GM04504 (cell line): ENCODE measurements at places on chromosomes 11 and 22.

DNA sequence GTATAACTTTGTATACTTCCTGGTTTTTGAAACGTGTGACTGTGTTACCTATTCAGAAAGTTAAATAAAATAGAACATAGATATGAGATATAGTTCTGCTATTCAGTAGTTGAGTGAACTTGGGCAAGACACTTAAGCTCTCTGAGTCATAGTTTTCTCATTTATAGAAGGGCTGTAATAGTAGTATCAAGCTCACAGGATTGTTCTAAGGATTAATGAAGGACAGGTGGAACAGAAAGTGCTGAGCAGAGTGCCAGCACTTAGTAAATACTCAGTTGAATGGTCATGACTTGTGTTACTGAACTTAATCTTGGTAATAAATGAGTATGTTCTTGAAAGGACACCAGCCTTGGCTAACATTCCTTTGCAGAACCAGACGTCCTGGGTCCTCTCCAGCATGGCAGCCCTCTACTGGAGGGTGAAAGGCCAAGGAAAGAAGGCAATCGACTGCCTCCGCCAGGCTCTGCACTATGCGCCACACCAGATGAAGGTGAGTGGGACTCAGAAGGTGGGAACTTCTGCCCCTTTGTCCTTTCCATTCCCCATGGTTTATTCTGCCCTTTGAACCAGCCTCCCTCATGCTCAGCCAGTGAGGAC, 131.2 kb downstream of the TTC17 start:
- DNase-seq, result no peak

GRCh38 chr22:27641049-27641795, 160.3 kb downstream of the MN1 start:
- DNase-seq, result no peak

DNA sequence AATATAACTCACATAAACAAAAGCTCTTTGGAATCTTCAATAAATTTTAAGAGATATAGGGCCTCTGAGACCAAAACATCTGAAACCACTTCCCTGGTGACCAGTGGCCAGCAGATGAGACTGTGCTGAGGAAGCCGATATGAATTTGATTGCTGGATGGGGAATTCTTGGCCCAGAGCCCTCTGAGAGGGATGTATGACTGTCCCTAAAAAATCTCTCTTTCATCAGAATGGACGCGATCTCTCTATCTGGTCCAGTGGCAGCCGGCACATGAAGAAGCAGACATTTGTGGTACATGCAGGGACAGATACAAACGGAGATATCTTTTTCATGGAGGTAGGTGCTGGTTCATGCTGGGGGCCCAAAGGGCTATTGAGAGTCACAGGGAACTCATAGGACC, 37.5 kb downstream of the MYBPC3 start:
- peak; percentile 61 for DNase-seq

DNA sequence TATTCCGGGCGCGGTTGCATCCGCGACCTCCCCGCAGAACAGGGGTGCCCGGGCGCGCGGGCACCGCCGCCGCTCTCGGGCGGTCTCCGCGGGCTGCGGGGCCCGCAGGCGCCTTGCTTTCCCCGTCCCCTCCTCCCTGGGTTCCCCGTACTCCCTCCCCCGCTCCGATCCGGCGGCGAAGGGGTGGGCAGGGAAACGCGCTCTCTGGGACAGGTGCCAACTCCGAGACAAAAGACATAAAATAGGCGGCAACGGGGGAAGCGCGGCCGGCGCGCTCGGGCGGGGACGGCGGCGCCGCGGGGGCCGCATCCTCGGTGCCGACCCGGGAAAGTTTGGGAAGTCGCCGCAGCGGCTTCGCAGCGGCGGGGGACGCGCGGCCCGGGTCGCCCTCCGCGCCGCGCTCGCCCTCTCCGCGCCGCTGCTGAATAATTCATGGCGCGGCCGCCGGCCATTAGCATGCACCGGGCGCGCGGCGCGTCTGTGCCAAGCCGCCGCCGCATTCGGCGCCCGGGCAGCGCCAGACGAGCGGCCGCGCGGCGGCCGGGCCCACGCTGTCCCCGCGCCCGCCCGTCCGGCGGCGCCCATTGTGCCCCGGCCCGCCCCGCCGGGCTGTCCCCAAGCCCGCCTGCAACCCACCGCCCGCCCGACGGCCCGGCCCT, 78.7 kb upstream of the PPARA start:
- DNase-seq, result peak; percentile 96

- no peak for DNase-seq
Observed at GRCh38 chr11:74566146-74566960, 26.0 kb upstream of the POLD3 start.

DNA sequence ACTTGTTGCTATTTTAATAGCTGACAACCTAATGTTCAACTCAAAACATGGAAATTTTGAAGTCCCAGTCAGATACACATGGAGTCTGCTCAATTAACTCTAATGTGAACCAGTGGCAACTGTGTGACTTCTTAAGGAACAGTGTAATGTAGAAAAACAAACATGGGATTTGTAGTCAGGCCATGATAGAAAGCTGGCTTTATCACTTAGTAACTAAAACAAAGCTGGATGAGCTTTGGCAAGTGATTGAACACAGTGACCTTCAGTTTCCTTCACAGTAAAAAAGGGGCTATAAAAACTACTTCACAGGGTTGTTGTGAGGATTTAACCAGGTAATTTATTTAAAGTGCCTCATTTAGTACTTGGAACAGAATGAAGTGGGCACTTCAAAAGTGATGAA, 62.6 kb downstream of the PRCP start:
- DNase-seq, result no peak

DNA sequence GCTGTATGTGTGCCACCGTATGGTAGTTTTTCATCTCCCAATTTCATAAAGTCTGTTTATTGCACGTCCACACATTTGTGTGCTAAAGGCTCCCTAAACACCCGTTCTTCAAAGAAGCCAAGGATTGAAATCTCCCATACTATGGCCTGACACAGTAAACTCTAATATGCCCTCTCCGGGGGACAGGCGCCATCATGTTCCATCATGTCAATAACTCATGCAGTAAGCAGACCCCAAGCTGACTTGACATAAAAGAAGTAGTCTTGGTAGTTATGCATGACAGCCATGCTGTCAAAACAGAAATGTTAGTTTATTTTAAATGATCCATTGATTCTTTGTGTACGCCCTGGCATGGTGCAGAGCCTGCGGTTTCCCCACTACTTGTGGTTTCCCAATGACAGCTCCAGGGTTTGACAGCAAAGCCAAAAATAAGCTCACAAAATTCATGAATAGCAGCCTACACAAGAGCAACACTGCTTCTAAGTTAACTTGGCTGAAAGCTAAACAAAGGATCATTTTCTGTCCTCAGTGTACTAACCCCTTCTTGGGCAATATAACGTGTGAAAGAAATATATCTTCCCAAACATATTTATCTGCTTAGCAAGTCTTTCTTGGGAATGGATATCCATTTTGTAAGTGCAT, 56.5 kb upstream of the CABP7 start:
- no peak for DNase-seq

DNA sequence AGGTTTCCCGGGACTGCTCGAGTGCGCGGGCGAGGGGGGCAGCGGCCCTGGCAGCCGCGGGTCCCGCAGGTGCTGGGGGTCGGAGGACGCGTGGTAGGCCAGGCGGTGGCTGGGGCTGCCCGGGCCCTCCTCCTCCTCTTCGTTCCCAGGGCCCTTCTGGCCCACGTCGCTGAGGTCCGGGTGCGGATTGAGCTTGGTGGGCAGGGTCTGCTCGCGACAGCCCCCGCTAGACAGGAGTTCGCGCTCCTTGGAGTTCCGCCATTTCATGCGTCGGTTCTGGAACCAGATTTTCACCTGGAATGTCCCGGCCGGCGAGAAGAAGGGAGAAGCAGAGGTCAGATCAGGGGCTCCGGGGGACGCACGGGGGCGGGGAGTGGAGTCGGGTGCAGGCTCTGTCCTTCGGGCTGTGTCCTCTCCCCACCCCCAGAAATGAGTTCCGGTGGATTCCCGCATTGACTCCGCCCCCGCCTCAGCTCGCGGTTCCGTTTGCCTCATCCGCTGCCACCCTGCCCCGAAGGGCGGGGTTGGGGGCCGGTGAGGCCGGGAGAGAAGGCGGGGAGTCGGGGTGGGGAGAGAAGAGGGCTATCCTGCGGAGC, 3.9 kb downstream of the DBX1 start:
- no peak for DNase-seq

DNA sequence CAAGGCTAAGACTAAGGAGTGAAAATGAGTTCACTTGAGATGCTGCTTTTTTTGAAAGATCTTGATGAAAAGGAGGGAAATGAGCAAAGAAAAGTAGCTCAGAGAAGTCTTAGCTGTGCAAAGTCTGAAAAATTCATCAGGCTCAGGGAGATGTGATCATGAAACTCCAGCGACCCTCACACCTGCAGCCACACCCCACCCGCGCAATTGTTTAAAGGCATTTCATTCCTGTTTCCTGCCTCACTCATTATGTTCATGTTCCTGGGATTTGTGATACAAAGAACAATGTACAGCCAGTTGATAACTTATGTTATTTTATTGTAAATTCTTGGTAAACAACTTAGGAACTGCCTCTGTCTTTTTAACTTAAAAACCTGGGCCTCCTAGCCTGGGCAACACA, 8.7 kb upstream of the GSTP1 start:
- DNase-seq, result no peak

DNA sequence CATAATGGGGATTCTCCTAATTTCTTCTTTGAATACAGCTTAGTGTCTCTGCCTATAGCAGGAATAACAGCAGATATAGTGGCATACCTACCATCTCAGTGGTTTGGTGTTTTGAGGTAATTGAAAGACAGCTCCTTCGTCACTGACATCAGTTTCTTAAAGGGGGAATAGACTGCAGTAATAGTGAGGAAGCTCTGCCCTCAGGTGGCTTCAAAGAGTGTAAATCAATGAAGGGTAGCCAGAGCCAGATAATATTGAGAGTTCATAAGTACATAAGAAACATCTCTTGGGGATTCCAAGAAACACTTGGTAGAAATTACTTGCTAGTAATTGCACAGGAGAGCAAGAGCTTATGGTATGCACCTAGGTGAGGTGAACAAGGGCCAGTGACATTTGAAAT, 4.4 kb downstream of the OR6M1 start:
- no peak for DNase-seq

GRCh38 chr11:70203751-70204465, 812 bp downstream of the FADD start:
- peak; percentile 72 for DNase-seq

- DNase-seq, result no peak
Observed at GRCh38 chr11:116219171-116219635, 553.6 kb downstream of the BUD13 start.

GRCh38 chr11:97963528-97964331, 1057.0 kb upstream of the CNTN5 start:
- DNase-seq, result no peak

GRCh38 chr22:46072981-46073682, 77.2 kb upstream of the PPARA start:
- DNase-seq, result no peak

DNA sequence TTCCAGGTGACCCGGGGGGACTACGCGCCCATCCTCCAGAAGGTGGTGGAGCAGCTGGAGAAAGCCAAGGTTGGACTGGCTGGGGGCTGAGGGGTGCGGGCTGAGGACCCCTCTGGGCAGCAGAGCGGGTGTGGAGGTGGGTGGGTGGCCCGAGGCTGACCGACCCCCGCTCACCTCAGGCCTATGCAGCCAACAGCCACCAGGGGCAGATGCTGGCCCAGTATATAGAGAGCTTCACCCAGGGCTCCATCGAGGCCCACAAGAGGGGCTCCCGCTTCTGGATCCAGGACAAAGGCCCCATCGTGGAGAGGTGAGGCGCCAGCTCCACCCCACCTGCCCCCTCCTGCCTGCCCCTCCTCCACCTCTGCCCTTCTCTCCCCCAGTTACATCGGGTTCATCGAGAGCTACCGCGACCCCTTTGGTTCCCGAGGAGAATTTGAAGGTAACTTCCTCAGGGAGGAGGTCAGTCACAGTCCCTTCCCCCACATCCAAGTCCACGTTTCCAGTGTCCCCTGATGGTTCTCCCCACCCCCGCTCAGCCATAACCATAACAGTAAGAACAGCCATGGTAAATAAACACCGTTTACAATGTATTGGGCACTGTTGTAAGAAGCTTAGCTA, 11.2 kb downstream of the DPP3 start:
- DNase-seq, result no peak
